ENCODE measurements at places on chromosomes 11 and 22. TPM values are rescaled to one million over a fixed set of nuclear protein-coding genes. Genes with fewer than 3 reads are reported as not detected.

- DNase-seq = no peak
Measured at GRCh38 chr22:42856179-42856864, 751 bp downstream of the ARFGAP3 start.

DNA sequence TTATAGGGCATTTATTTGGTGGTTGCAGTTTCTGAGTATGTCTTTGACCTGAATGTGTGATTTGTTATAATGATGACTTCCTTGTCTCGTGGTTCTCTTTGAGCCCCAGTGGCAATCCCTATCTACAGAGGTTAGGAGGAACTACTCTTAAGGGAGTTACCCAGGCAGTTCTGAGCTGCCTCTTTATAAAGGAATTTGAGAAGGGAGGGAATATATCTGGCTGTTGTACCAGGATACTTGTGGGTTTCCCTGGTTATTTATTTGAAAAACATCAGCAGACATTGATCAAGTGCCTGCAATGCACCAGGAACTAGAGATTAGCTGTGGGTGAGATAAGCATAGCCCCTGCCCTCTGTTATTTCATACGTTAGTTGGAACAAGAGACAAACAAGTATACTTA, 243.5 kb upstream of the ARHGAP20 start:
- DNase-seq = no peak

DNA sequence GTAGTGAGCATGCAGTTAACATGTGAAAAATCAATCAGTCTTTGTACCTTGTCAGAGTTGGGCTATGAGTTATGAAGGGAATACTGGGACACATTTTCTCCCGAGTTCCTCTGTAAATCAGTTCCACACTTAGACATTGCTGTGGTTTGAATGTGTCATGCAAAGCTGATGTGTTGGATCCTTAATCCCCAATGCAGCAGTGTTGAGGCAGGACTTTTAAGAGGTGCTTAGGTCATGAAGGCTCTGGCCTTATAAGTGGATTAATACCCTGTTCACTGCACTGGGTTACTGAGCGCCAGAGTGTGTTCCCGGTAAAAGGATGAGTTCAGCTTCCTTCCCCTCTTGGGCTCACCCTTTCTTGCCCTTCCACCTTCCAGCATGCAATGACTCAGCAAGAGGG, 742.1 kb upstream of the TENM4 start:
- DNase-seq = no peak

DNA sequence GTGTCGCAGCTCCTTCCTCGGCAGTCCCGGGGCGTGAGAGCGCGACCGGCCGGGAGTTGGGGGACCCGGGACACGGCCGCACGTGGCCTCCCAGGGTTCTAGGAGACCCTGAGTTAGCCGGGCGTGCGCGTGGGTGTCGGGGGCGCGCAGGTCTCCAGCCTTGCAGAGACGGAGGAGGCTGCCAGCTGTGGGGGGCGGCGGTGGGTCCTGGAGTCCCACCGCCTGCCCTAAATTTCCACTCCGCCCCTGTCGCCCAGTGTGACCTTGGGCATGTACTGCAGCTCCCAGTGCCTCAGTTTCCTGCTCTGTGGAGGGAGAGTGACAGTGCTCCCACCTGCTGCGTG, 18.8 kb downstream of the RRP7A start:
- DNase-seq = no peak

- no peak for DNase-seq
Measured at GRCh38 chr11:115460512-115460911, 43.7 kb downstream of the CADM1 start.

- no peak for DNase-seq
Measured at GRCh38 chr11:74253361-74253760, 58.1 kb downstream of the P4HA3 start.

- DNase-seq = no peak
Measured at GRCh38 chr11:117511931-117512539, 184.4 kb downstream of the CEP164 start.

GRCh38 chr11:10503221-10503620, 37.8 kb downstream of the RNF141 start:
- no peak for DNase-seq

GRCh38 chr11:35178873-35179272, 39.9 kb downstream of the CD44 start:
- DNase-seq = no peak

DNA sequence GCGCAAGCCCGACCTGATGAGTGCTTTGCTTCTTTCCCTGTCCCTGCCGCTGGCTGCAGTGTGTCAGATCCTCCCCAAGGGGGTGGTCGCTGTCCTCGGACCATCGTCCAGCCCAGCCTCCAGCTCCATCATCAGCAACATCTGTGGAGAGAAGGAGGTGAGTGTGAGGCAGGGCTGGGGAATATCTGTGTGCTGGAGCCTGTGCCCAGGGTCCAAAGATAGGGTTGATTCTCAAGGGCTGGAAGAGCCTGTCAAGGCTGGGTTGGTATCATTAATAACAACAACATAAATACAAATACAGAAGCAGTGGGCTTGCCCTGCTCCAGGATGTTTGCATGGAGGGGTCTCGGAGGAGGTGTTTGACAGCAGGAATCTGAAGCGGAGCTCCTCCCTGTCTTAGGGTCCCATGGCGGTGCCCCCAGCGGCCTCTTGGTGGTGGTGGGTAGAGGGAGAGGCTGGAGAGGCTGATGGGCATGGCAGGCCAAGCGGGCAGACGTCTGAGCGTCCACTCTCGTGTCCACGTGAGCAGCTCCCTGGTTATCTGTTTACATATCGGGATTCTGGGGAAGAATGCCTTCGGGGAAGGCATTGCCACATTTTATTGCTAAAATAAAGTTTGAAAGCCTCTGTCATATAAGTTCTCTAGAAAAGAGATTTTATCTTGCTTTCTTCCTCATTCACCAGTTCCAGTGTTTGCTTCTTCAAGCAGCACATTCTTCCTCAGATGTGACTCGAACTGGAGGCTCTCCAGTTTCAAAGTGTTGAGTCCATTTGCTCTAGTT, 208.4 kb upstream of the TBCEL start:
- DNase-seq = no peak

- no peak for DNase-seq
Measured at GRCh38 chr11:29093416-29094120, 923.3 kb downstream of the KCNA4 start.

DNA sequence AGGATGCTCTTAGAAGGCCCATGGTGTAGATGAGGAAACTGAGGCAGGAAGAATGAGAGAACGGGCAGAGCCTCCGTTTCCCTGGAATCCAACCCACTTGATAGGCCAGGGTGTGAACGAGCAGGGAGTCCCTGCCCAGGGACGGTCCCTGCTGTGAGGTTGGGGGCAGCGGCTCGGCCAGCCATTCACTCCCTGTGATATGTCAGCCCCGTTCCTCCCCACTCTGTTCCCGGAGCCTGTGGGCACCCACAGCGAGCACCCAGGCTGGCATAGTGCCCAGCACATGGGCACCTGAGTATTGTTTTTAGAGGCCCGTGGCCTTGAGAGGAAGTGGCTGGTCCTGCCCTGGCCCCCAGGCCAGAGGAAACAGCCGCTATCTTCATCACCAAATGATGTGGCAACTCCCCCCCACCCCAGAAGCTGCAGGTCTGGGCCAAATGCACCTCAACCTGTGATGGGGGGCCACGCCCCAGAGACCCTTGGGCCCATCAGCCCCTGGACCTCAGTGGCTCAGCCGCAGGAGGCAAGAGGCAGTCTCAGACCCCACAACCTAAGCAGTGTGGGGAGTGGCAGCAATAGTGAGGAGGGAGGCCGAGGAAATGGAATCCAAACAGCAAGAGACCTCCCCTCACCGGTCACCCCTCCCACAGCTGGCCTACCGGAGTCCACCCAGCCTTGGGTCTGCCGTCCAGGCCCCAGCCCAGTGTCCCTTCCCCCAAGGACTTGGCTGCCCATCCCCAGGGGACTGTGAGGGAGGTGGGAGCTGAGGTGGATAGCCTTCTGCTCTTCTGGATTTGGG, 2.1 kb downstream of the ALDH3B1 start:
- no peak for DNase-seq

DNA sequence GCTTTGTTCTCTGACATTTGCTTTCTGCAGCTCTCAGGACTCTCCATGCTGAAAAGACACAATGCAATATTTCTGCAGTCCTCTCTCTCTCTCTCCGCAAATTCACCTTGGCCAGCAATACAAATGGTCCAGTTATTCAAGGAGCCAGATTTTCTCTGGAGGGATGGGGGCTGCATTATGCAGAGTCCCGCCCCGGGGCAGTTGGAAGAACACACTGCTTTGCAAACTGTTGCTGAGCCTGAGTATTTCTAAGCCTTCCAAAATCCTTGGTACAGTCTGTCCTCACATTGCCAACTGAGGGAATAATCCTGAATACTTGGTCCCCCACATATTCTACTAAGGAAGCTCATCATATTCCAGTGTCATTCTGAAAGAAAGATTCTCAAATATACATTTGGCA, 94.3 kb upstream of the ZC3H12C start:
- no peak for DNase-seq

GRCh38 chr11:130527636-130528297, 79.3 kb downstream of the ADAMTS15 start:
- no peak for DNase-seq

- DNase-seq = no peak
Measured at GRCh38 chr11:10272132-10272531, 21.9 kb downstream of the SBF2 start.

GRCh38 chr11:83978942-83979341, 692.8 kb upstream of the CCDC90B start:
- no peak for DNase-seq

DNA sequence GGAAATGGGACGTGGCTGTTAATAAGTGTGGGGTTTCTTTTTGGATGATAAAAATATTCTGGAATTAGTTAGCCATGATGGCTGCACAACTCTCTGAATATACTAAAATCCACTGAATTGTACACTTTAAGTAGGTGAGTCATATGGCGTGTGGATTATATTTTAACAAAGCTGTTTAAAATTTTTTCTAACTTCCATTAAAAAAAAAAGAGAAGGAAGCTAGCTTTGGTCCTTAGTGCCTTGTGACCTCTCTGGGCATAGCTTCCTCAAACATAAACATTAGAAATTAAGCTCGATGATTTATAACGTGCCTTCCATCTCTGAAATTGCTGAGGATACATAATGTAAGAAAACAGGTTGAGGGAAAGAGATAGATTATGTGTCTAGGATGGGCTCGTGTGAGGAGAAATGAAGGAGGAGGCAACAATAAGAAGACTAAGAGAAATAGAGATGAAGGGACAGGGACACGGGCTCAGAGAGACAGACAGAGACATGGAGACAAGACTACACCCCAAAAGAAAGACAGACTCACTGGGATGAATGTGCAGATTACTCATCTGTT, 20.0 kb downstream of the IRAG1 start:
- no peak for DNase-seq

DNA sequence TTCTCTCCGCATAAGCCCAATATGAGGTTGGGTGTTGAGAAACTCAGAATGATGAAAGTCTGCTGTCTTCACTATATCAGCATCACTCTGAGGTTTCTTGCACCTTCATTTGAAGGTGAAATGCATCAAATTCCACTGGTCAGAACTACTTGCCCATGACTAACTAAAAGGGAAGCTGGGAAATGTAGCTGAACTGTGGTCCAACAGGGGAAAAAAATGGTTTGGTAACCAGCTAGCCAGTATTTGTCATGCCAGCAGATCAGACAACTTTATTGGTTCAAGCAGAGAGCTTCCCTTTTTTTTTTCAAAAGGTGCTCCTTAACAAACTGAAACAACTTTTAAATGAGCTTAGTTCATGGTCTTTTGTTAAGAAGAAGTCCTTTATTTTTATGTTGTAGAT, 14.2 kb upstream of the PIK3C2A start:
- no peak for DNase-seq

- no peak for DNase-seq
Measured at GRCh38 chr11:84947970-84948580, 679.1 kb downstream of the DLG2 start.

DNA sequence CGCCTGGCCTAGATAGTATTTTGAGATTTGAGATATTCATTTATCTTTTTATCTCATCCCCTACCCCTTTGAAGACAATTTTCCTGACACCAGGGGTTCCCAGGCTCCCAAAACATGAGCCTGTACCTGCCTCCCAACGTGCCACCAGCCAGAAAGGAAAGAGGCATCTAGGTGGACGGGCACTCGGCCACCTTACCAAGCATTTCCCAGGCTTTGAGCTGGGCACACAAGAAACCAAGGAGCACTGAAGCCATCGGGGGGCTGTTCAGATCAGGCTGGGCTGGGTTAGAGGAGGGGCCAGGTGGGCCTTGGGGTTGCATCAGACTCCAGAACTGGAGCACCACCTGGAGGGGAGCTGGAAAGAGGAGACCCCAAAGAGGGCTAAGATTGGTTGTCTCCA, 28.5 kb upstream of the BAIAP2L2 start:
- no peak for DNase-seq

DNA sequence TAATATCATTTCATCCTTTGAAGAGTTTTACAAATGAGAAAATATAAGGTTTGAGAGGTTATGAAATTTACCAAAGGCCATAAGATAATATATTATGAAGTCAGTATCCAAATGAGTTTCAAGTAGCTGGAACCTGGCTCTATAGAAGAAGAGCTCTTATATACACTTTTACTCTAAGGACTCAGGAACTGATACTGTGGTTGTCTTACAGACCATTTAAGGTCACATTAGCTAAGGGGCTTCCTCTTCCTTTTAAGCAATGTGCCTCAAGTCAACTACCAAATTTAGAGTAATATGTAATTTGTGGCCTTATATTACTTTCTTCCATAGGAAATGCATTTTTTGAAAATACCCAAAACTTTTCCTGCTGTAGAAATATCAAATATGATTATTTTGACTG, 369.3 kb downstream of the DLG2 start:
- no peak for DNase-seq

DNA sequence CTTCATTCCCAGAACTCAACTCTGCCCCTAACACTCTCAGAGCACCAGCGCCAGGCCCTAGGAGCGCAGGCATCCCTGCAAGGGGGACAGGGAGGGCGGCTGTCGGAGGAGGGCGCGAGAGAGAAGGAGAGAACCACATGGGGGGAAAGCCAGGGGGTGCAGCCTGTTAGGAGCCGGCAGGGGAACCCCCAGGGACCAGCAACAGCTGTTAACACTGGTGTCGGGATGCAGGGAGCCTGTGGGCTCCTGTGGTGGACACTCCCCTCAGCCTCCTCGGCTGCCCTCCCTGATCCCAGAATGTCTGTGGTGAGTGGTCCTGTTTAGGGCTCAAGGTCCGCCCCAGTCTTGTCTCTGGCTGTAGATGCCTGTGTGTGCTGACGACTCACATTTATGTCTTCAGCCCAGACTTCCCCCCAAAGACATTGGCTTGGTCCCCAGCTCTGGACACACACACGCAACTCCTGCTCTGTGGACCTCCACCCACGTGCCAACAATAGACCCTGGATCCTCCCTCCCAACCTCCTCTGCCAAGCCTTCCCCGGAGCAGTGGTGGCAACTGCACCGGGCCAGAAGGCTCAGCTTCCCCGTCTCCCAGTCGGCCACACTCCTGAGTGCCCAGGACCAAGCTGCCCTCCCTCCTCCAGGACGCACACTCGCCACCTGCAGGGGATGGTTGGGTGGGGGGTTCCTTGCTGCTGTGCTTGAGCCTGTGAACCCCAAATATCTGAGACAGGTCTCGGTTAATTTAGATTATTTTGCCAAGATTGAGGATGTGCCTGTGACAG, 817 bp upstream of the IFITM5 start:
- no peak for DNase-seq

- no peak for DNase-seq
Measured at GRCh38 chr22:35517207-35517606, 23.4 kb upstream of the RASD2 start.

- no peak for DNase-seq
Measured at GRCh38 chr22:23604939-23605712, 25.0 kb upstream of the IGLL1 start.

TEX12 gene
- 2.1 TPM for total RNA-seq

AGBL2 gene
- not detected for total RNA-seq

GAL3ST3 gene
- total RNA-seq = 0.12 TPM

GRAP2 gene
- 0.97 TPM for total RNA-seq

CHADL gene
- not detected for total RNA-seq

CTSW gene
- total RNA-seq = 0.49 TPM

SMTNL1 gene
- total RNA-seq = 52.7 TPM

CARD16 gene
- total RNA-seq = 1.5 TPM

NRIP3 gene
- 1.1 TPM for total RNA-seq
